ENCODE measurements at places on chromosomes 6 and 20.

- DNase-seq = no peak
Measured at GRCh38 chr20:61755971-61756845, 309.5 kb downstream of the TAF4 start.

GRCh38 chr20:4633780-4634179 lies 87.9 kb upstream of the PRND start:
- no peak for DNase-seq

DNA sequence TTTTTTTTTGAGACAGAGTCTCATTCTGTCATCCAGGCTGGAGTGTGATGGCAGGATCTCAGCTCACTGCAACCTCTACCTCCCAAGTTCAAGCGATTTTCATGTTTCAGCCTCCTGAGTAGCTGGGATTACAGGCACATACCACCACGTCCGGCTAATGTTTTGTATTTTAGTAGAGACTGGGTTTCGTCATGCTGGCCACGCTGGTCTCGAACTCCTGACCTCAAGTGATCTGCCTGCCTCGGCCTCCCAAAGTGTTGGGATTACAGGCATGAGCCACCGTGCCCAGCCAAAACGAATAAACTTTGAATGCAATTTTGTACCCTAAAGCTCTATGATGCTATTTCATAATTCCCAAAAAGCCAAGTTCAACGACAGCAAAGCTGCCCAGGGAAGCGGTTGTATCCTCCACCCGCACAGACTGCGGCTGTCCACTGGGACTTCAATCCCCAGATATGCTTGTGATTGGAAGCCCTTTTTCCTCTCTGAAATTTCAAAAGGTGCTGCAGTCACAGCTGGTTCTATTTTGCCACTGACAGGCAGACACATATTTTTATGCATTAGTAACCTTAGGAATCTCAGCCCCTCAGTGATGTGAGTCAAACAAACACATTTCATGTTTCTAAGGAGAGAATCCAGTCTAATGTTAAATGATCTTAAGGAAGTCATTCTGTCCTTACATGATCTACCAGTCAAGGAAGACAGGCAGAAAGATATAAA lies 8.7 kb upstream of the RAMACL start:
- DNase-seq = no peak

GRCh38 chr20:48740292-48740649 lies 87.5 kb downstream of the PREX1 start:
- DNase-seq = no peak

- DNase-seq = no peak
Measured at GRCh38 chr6:73956305-73956704, 260.3 kb downstream of the CD109 start.

DNA sequence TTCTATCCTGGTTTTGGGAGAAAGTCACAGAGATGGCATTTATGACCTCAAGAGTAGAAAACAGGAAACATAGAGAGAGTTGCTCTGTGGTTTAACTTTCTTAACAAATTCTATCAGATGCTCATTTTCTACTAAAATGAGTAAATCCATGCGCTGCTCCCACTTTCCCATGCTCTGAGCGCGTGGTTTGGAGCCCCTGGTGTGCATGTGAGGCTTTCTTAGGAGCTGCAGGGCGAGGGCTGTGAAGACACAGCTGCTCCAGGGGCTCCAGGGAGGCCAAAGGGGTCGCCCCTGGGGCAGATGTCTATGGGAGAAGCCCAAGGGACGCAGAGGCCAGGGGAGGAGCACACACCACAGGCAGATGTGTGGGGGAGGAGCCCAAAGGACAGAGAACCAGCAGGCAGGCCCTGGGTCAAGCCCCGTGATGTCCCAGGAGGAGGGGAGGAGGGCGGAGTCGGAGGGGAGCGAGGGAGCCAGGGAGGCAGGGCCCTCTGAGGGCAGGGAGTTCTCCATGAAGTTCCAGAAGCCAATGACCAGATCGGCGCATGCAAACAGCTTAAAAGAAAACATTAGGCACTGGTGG lies 122.9 kb downstream of the IRF4 start:
- DNase-seq = no peak

GRCh38 chr6:33661106-33661838 lies 40.1 kb downstream of the ITPR3 start:
- DNase-seq = no peak

Measured in stimulated activated CD8-positive, alpha-beta memory T cell treated with anti-CD3 and anti-CD28 coated beads, Interleukin-4, amount 100 ng/mL, for 1 hour (primary cell).